ENCODE measurements at places on chromosomes 3 and 15.

DNA sequence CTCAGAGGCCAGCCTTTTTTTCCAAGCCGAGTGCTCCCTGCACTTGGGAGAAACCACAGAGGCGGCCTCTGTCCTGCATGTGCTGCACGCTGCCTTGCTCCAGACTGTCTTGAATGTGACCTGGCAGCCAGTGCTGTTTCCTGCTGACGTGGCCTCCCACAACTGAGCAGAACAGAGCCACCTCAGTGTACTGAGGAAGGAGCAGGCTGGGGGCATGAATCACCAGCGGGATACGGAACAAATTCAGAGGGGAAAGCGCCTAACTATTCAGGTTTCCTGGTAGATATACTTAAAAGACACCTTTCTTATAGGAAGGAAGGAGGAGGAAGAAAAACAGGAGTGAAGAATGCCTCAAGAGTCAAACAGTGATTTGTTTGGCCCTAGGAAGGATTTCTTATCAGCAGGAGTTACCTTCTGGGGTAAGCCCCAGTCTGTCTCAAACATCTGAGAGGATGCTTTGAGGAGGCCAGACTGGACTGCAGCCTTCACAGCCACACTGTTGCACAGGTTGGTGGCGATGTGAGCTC is 114.0 kb downstream of the FNDC3B start:
- DNase-seq: peak; percentile 53

DNA sequence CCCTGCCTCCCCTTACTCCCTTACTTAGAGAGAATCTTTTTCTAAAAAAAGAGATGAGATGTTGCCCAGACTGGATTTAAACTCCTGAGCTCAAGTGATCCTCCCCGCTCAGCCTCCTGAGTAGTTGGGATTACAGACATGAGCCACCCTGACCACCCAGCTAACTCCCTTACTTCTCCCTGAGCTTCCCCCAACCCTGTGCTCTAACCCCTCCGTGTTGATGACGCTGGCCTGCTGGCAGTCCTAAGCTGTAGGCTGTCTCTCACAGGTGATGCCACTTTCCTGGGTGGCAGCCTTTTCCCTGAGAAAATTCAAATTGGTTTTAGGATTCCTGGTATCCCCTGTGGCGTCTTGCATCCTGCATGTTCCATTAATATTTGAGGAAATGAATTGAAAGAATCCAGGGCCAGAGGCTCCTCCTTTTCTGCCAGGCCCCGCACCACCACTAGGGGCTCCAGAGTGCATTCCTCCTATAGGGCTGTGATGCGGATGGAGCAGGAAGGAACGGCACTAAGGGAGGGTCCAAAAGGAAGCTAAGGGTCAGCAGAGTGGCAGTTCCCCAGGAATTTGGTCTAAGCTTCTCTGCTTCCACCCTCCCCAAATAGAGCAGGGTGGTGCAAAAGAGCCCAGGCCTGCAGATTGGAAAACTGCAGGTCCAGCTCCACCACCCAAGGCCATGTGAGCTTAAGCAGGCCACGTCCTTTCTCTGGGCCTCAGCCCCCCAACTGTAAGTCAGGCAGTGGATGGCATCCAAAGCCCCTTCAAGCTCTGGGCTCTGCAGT is 101.1 kb downstream of the DAPK2 start:
- peak; percentile 76 for DNase-seq

DNA sequence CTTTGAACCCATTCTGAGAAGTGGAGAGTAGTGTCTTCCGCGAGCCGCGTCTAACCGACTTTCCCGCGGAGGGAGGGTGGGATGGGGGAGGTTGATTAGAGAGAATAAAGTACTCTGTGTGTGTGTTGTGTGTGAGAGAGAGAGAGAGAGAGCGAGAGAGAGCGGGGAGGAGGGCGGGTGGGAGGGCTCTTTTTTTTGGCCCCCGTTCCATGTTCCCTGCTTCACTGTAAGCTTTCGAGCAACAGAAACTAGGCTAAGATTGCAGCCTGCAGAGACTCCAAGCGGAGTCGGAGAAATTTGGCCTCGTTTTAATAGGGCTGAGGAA is 1.6 kb upstream of the MEIS2 start:
- no peak for DNase-seq

GRCh38 chr3:144499001-144499930 is 527.6 kb downstream of the DIPK2A start:
- DNase-seq: no peak

GRCh38 chr3:29494305-29495036 is 213.6 kb downstream of the RBMS3 start:
- DNase-seq: no peak

DNA sequence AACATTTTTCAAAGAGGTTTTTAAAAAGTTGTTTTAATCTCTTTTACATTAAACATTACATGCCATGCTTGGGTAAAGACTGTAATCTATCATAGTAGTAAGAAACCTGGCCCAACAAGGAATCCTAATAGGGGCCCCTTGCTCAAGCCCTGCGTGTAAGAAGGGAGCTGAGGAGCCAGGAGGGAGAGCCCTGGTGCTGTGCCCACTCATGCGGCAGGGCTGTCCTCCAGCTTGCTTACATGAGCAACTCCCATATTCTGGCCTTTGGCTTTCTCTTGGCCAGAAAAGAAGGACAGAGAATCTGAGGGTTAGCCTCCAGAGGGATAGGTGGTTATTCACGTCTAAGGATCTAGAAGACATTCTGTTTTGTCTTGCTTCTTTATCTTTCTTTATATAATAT is 49.8 kb downstream of the KBTBD12 start:
- DNase-seq: no peak

- no peak for DNase-seq
These were observed 5.4 kb downstream of the MUC4 start for GRCh38 chr3:195806211-195806915.

GRCh38 chr3:133865136-133865855 is 30.4 kb downstream of the RAB6B start:
- DNase-seq: no peak

GRCh38 chr15:42808913-42809312 is 72.0 kb upstream of the CDAN1 start:
- no peak for DNase-seq

DNA sequence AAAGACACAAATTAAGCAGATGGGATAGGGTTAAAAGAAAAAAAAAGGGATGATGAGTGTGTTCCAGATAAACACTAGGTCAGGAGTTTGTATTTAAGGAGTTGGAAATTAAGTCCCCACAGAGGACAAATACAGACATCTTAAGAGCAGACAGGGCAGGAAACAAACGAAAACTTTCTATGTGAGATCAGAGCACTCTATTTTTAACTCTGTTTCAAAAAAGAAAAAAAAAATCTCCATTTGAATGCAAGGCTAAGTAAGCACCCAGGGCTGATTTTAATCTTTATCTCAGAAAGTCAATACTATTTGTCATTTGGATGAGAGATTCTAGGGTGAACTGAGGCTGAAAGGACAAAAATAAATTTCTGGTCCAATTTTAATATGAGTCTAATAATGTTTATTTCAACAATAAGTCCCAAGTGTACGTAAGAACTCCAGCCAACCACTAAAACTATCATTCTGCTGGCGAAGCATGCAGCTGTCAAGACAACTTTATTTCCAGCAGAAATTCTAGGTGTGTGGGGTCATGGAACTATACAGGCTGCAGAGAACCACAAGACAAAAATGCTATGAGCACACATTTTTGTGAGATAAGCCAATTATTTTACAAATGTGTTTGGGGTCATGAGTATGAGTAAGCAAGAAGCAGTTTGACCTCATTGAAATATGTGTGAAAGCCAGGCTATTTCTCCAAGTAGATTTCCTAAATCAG is 186.1 kb downstream of the FMN1 start:
- no peak for DNase-seq

GRCh38 chr3:53240989-53241972 is 14.5 kb downstream of the TKT start:
- no peak for DNase-seq

All from activated T-cell treated with anti-CD3 and anti-CD28 coated beads, Interleukin-2, amount 50 U/mL, for 72 hours (primary cell).